SW 1271 (cell line): ENCODE measurements at places on chromosomes 3 and 15.

- DNase-seq = no peak
These were observed 144.9 kb upstream of the MRPS22 start for GRCh38 chr3:139198929-139199328.

- DNase-seq = peak; percentile 91
These were observed 13.3 kb upstream of the PAQR9 start for GRCh38 chr3:142976621-142977398.

- peak; percentile 70 for DNase-seq
These were observed 22.2 kb downstream of the UACA start for GRCh38 chr15:70741107-70741531.

- no peak for DNase-seq
These were observed 33.0 kb upstream of the HHATL start for GRCh38 chr3:42735615-42736014.

DNA sequence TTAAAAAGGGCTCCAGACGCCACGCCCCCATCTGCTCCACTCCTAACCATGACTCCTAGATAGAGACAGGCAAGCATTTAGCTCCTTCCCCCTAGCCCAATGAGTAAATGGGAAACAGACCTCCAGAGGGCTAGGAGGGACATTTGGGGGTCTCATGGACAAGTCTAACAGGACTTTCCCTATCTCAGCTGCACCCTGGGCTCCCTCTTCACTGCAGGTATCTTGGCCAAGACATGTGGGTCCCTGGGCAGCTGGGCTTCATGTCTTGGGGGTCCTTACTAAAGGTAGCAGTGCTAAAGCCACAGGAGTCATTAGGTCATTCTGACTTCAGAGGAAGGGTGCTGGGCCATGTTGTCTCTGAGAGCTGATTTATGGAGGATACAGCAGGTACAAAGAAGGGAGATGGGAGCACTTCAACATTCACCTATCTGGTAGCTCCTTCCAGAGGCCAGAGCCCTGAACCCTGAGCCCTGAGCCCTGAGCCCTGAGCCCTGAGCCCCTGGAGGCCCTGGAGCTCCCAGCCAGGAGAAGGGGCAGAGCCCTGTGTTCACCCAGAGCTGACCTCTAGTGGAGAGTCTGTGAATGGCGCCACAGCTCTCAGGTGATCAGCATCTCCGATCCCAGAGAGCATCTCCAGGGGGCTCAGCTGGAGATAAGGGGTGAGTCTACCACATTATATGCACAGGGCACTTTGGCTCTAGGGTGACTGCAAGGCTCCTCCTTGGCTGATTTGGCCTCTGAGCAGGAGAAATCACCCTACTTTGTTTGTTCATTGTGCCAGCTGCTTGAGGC lies 40.1 kb upstream of the EPHB1 start:
- DNase-seq = no peak

GRCh38 chr15:62552444-62552843 lies 387.4 kb upstream of the C2CD4B start:
- DNase-seq = no peak
